ENCODE measurements at places on chromosomes 4 and X. TPM values are rescaled to one million over a fixed set of nuclear protein-coding genes. Genes with fewer than 3 reads are reported as not detected.

UBE2D3 gene
- polyA plus RNA-seq: 303 TPM

COX7B2 gene
- polyA plus RNA-seq: not detected

BST1 gene
- polyA plus RNA-seq: 16.7 TPM

TAF1 gene
- 45.2 TPM for polyA plus RNA-seq

HSFX4 gene
- not detected for polyA plus RNA-seq

EDNRA gene
- polyA plus RNA-seq: 88.1 TPM

DCAF12L2 gene
- polyA plus RNA-seq: 2.0 TPM

CT45A10 gene
- not detected for polyA plus RNA-seq

MAGEC3 gene
- 0.57 TPM for polyA plus RNA-seq

ZMAT1 gene
- 48.0 TPM for polyA plus RNA-seq

CNKSR2 gene
- polyA plus RNA-seq: 1.1 TPM

ATP8A1 gene
- 31.1 TPM for polyA plus RNA-seq

RAB39B gene
- 3.0 TPM for polyA plus RNA-seq

DNA sequence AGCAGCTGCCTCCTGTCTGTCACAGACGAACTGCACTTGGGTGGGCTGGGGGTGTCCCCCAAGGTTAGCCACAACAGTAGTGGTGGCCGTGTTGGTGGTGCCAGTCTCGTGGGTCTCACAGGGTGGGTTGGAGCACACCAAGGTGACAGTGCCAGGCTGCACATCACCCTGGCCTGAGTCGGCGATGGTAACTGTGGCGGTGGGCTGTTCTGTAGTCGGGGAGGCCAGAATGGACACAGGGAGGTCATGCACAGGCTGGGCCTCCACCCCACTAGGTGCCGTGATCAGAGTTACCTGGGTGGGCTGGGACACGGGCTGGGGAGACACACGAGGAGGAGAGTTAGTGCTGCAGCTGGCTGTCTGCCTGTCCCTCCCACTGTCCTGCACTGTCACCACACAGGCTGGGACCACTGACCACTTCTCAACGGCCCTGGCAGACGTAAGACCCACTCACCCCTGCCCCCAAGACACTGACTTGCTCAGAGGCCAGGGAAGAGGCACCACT, 10.8 kb upstream of the RENBP start:
- DNase-seq: no peak

GRCh38 chr4:151717314-151717713, 43.5 kb downstream of the GATB start:
- no peak for DNase-seq

DNA sequence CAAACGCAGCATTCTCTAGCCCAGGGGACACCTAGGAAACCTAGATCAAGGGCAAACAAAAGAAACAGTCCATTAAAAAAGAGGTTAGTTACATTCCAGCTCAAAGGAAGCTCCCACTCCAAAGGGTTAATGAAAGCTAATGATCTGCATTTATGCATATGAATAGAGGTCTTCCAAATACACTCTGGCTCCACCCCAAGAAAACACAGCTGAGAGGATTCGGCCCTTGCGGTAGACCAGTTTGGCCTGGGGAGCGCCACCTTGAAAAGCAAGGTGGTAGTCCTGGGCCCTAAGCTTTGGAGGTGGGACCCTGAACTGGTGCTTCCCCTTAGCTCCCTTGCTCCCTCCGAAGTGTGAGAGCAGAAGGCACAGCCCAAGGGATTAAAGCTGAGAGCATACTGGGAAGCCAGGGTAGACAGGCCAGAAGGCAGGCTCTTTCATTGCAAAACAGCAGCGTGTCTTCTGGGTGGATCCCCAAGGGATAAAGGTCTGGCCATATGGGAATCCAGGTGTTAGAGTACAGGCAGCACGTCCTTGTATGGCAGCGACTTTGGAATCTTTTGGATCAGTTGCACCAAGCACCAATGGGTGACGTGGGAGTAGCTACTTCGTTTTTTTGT, 3.7 kb downstream of the GABRQ start:
- DNase-seq: no peak

GRCh38 chrX:71102292-71102691, 4.2 kb downstream of the CXorf65 start:
- no peak for DNase-seq

GRCh38 chr4:176671532-176671931, 121.2 kb downstream of the VEGFC start:
- no peak for DNase-seq

GRCh38 chrX:36266155-36266554, 346.6 kb downstream of the CFAP47 start:
- no peak for DNase-seq

GRCh38 chr4:65880594-65880993, 210.3 kb upstream of the EPHA5 start:
- no peak for DNase-seq

- no peak for DNase-seq
These were observed 436.3 kb downstream of the KLHL13 start for GRCh38 chrX:117680286-117680685.

DNA sequence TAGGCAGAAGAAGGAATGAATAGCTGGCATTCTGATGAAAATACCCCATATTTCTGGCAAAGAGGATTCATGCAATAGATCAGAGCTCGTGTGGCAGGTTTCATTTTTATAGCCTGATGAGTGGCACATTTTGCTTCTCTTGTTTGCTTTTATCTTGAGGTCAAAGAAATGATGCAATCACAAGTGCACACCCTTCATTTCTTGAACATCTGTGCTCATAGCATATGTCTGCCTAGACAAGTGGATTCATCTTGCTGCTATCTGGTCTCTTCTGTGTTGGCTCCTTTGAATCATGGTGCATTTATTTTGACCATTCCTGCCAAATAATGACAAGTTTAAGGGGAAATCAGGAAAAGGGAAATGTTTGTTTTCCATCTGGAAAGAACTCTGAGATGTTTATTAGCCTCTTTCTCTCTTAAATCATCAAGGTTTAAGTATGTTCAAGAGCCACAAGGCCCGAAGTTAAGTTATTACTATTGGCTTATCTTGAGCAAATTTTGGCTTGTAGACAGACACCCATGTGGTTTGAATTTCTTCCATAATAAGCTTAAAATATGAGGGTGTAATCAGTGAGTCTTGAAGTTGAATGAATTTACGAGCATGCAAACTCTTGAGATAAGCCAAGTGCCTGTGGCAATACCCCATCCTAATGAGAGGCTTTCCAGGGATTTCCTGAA, 59.3 kb upstream of the HS3ST1 start:
- DNase-seq: no peak

DNA sequence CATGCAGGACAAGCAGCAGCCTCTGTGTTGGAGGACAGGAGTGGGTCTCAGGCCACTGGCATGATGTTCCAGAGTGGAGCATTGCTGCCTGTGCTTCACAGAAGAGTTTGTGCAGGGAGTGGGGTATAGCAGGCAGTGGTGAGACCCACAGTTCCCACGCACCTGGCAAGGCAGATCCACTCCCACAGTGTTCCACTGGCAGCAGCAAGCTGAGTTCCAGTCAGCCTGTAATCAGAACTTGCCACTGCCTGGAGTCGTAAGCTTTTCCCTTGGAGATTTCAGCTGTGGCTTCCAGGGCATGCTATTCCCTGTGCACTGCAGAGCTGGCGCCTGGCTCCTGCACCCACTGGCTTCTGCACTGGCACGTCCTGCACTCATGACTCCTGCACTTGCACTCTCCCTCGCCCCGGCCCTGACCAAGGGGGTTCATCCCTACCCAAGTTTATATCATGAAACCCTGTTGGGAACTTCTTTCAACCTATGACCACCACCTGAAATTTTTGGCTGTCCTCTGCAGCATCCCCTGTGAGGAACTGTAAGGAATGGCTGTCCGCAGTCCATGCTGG, 1144.3 kb downstream of the RAPGEF2 start:
- DNase-seq: no peak

DNA sequence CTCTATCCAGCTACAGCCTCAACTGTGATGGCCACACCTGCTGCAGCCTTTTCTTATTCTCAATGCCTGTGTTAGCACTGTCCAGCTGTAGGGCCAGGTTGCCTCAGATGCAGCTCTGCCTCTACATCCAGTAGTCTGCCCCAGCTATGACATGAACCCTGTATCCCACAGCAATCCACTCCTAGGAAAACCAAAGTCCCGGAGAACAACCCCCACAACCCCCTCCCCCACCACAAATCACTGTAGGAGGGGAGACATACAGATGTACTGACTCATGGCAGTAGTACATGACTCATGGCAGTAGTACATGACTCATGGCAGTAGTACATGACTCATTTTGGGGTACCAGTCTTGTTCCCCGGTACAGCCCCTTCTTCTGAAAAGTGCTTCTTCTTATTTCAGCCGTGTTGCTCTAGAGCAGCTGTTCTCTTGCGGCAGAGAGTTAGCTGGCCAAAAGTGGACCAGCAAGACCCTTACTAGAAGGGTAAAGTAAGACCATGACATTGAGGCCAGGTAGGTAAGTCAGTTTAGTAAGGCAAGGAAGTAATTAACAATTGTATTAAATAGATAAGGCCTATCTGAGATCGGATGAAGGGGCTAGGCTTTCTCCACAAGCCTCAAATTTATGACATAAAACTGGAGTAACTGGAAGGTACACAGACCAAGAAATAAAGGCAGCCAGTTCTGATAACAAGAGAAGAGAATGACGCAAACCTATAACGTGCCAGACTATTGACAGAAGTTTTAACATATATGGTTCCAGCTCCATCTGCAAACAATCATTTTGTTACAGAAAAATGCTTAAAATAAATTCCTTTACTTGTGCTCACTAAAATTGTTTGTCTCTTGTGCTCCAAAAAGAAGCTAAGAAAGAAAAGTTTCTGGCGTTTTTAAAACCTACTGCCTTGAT, 221.4 kb downstream of the TACR3 start:
- DNase-seq: no peak

GRCh38 chr4:80263541-80264351, 2.7 kb upstream of the FGF5 start:
- no peak for DNase-seq

DNA sequence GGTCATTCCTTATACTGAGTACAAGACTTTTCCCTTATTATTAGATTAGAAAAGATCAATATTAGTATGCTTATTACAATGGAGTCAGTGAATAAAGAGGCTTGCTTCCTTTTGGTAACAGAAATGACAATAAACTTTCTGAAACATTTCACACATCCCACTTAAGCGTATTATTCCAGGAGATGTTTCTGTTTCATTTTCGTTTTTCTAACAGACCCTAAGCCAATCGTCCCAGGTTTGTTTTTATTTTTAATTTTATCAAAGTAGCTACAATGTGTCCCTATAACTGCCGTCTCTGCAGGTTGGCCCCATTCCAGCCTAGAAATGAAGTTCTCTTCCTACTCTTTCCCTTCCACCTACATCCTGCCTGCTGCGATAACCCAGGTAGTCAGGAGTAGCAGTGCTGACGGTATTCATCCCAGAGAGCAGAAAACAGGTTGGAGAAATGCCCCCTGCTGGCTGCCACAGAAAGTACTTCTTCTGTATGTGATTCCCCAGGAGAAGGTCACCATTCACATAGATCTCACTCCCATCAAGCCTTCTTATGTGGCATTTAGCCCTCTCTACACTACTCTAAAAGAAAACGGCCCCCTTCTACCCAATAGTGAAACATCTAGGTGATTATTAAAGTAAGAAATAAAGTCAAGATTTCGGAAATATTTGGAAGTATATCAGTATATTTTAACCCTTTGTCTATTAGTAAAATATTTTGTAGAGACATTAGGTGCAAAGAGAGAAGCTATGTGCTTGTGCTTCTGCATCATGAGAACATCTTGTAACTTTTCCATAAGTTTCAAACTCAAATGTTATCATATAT, 40.4 kb downstream of the ENPEP start:
- DNase-seq: peak; percentile 47

- DNase-seq: no peak
These were observed 27.8 kb downstream of the SLC25A5 start for GRCh38 chrX:119495734-119496726.

- DNase-seq: no peak
These were observed 358.7 kb upstream of the NR3C2 start for GRCh38 chr4:148800940-148801339.

DNA sequence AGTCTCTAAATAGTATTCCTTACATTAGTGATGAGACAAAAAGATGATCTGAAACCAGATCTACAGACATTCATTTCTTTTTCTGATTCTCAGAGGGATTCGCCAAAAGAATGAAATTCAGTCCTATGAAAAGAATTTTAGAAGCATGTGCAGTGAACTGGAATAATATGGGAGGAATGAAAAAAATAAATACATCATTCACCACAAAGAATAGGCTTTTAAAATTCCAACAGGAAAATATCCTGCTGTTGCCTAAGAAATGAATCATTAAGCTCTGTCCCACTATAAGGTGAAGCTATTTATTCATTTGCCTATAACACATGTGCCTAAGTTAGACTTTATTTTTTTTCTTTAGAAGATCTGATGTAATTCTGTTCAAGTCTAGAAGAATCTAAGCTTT, 165.9 kb downstream of the IL15 start:
- no peak for DNase-seq

- DNase-seq: no peak
These were observed 7.5 kb upstream of the BCOR start for GRCh38 chrX:40104985-40105834.

- no peak for DNase-seq
These were observed 23.6 kb downstream of the ADH4 start for GRCh38 chr4:99120501-99120900.

DNA sequence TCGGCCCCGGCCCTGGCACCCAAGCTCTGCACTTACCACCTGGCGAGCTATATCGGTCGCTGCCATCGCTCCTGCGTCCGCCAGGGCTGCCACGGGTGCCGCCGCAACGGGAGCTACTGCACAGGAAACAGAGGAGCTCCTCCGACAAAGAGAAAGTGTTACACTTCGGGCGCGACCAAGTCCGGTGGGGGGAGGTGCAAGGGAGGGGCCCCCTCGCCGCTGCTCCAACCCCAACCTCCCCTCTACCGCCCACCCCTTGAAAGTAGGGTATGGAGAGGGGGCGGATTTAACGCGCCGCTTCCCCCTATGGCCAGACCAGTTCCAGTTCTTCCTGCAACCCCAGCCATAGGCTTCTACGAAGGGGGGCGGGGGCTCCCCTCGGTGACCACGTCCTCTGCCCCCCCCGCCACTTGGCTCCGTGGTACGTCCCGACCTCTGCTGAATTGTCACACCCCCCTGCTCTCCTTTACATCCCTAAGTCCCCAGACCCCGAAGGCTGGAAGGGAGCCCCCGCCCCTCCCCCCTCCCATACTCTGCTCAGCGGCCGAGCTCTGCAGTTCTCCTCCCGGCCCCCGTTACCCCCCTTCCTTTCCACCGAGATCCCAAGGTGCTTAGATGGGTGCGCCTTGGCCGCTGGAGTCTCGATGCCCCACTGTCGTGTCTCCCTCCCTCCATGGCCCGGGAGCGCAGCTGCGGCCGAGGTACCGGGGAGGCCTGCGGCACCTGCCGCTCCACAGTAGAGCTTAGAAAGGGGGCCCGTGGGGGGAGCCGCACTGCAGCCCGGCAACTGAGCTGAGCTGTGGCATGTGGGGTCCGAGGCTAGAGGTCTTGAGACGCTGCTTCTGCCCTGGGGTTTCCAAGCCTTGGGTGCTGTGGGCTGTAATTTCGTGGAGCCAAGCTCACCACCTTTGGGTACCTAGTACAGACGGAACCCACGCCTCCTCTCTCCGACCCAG, at the start of gene SEPTIN6:
Gene SEPTIN6, minus strand, starts transcription at position 129 of the 956 bp plus-strand sequence. Its CDS starts 63 bp downstream, at position 66.
- no peak for DNase-seq

DNA sequence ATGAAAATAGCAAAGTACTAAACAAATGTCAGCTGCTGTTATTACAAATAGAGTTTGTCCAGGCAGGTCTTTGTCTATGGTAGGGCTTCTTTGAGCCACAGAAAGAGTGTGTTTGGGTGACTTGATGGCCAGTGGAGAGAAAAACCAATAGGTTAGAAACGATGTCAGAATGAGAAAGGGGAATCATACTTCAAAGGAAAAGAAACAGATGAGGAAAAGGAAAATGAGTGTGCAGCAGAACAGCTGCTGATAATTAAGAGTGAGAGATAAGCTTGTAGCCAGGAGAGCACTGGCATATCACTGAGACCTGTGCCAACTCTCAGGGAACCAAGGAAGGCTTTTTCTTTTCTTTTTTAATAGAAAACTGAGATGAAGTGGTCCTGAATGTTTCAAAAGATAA, 257.2 kb downstream of the ARHGAP24 start:
- DNase-seq: no peak

All from renal cortex interstitium (tissue), 15 donors.